ENCODE measurements at places on chromosomes 12 and 14.

- no peak for DNase-seq
Measured at GRCh38 chr12:48512855-48513254, 12.6 kb upstream of the OR8S1 start.

DNA sequence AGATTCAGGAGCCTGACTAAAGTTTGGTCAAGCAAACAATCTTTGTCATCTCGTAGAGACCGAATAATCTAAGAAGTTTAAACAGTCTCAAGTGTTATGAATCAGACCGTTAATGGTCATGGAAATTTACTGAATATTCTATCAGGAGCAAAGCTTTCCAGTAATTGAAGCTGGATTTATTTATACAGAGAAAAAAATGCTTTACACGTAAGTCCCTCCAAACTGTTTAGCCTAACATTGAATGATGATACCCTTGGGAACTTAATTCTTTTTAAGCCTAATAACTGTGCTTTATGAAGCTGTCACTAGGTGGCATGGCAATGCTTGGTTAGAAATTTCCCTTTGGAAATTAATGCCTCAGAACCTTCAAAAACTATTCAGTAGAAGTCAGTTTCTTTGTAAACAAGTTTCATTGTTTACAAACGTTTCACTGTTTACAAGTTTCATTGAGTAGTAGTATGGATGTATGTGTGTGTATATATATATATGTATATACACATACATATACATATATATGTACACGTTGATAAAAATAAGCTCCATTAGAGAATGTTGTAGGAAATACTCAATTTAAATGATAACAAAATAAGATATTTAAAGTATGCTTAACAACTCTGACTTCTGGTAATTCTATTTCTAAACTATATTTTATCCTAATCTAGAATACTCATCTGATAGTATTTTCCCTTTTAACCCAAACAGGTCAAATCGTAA lies 32.1 kb downstream of the DEPDC4 start:
- DNase-seq, result no peak

- DNase-seq, result no peak
Measured at GRCh38 chr14:99383472-99384449, 96.9 kb downstream of the SETD3 start.

DNA sequence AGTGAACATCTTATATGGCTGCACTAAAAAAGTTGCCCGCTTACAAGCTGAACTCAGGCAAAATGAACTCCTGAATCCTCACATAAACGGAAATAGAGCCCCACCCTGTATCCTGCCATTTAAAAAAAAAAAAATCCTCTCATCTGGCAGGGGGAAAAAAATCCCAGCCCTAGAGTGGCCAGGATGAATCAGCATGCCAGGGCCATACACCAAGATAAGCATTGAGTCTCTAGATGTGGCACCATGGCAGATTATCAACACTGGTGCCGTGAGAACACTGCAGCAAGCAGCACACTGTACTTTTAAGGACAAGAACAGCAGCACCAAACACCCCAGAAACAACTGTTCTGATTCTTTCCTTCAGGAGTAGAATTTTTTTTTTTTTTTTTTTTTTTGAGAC lies 65.5 kb downstream of the RASSF3 start:
- no peak for DNase-seq

Measured in stimulated activated CD4-positive, alpha-beta T cell treated with anti-CD3 and anti-CD28 coated beads, Interleukin-15, amount 100 ng/mL, for 24 hours (primary cell).